ENCODE measurements at places on chromosomes 4 and X. TPM values are rescaled to one million over a fixed set of nuclear protein-coding genes. Genes with fewer than 3 reads are reported as not detected.

- no peak overlapping the region for H3K27ac ChIP-seq
- no peaks in the 10 kb centered on the region for H3K27me3 ChIP-seq
- no peak overlapping the region for H3K4me3 ChIP-seq
- no peaks in the 10 kb centered on the region for H3K36me3 ChIP-seq
Measured at GRCh38 chr4:113435893-113436292, 325.6 kb downstream of the CAMK2D start.

GRCh38 chr4:15598644-15599043, 56.5 kb downstream of the FBXL5 start:
- no peaks in the 10 kb centered on the region for H3K4me1 ChIP-seq
- H3K27me3 ChIP-seq, result no peaks in the 10 kb centered on the region
- H3K36me3 ChIP-seq, result peaks cover 5% of the 10 kb centered on the region
- no peak overlapping the region for H3K4me3 ChIP-seq

Gene GAGE12J
- not detected for total RNA-seq

GRCh38 chr4:16715482-16715881, 183.0 kb downstream of the LDB2 start:
- no peak overlapping the region for H3K27ac ChIP-seq
- H3K4me1 ChIP-seq, result no peaks in the 10 kb centered on the region
- no peaks in the 10 kb centered on the region for H3K36me3 ChIP-seq
- H3K27me3 ChIP-seq, result no peaks in the 10 kb centered on the region

DNA sequence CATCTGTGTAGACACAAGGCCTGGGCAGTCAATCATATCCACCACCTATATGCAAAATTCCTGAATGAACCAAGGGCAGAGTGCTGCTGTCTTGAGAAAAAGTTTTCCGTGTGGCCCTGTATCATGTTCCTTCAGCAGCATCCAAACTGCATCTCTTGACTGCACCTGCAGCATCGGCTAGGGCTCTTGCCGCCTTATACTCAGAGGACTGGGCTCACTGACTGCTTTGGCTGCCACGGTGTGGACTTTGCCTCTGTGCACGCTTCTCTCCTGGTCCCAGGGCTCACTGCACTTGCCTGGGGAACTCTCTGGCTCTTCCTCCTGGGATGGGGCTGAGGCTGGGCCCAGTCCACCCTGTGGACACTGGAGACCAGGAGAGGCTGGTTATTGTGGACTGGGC, 39.5 kb upstream of the STS start:
- H3K36me3 ChIP-seq, result peaks cover 14% of the 10 kb centered on the region
- H3K27ac ChIP-seq, result no peak overlapping the region
- H3K4me1 ChIP-seq, result peaks cover 20% of the 10 kb centered on the region
- no peaks in the 10 kb centered on the region for H3K27me3 ChIP-seq

Gene MAGEA12
- not detected for total RNA-seq

DNA sequence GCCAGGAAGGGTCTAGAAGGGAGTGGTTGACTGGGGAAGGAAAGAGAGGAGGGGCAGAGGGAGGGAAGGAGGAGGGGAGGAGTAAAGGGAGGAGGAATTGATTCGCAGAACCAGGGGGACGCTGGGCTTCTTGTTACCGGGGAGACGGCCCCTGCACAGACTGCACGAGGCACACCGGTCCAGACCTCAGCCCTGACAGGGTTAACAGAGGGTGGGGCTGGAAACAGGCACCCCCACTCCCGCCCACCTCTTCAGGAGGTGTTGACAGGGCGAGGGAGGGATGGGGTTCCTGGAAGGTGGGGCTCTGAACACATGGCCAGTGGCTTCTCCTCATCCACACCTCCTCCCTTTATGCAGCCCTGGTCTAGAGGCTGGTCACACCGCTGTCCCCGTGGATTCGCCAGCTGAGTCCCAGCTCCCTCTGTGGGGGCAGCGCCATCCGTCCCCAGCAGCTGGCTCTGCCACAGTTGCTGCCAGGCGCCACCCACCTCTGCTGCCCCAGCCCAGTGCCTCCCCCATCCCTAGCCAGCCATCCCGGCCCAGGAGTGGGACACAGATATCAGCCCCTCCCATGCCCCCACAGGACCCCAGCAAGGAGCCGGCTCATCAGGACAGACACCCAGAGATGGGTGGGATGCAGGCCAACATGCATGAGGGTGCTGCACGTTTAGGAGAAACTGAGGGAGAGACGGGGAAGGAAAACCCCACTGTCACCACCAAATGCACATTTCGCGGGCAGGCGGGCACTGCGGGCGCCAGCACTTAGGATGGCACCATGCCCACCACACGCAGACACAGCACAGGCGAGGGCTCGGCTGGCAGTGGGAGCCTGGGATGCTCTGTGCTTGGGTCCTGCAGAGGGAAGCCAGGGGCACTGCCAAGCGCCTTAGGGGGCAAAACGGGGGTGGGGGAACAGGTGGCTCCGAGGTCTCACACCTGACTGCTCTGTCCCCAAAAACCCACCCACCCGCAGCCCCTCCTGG, 87.6 kb downstream of the ABLIM2 start:
- no peak overlapping the region for H3K4me3 ChIP-seq
- DNase-seq, result no peak
- no peaks in the 10 kb centered on the region for H3K36me3 ChIP-seq
- H3K27ac ChIP-seq, result no peak overlapping the region
